MCF 10A (cell line): ENCODE measurements at places on chromosomes 7 and 10. TPM values are rescaled to one million over a fixed set of nuclear protein-coding genes. Genes with fewer than 3 reads are reported as not detected.

The PARP12 gene
- total RNA-seq: 35.0 and 41.4 TPM in 2 replicates

The ST8SIA6 gene
- 0.19 and 0.52 TPM in 2 replicates for total RNA-seq

The TMEM176B gene
- 0.42 TPM in 1 of 2 replicates, not detected in the other for total RNA-seq

The MRC1 gene
- 0.05 TPM in 1 of 2 replicates, not detected in the other for total RNA-seq

The CHRM2 gene
- not detected in 2 replicates for total RNA-seq

The DNAJC12 gene
- 9.5 and 13.8 TPM in 2 replicates for total RNA-seq

The CTNNA3 gene
- 0.02 TPM in 1 of 2 replicates, not detected in the other for total RNA-seq

The C10orf53 gene
- total RNA-seq: not detected in 2 replicates

The HMX2 gene
- total RNA-seq: not detected in 2 replicates

DNA sequence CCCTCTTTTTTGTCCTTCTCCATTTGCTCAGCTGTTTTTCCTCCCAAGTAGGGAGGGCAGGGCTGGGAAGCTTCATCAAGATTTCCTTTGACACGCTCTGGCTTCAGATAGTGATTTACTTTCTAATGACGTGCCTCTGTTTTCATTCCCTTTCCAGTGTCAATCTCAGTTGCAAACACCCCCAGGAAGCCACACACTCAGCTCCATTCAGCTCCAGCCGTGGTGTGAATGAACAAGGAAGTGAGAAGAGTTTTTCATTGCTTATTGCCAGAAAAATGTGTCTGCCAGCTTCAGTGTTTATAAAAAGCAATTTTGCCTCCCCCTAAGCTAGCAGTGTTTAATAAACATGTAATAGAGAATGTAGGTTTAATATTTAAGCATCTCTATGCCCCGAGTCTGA is 108.7 kb upstream of the DPP6 start:
- DNase-seq: no peak

GRCh38 chr10:69612760-69613159 is 17.3 kb upstream of the FAM241B start:
- DNase-seq: no peak

DNA sequence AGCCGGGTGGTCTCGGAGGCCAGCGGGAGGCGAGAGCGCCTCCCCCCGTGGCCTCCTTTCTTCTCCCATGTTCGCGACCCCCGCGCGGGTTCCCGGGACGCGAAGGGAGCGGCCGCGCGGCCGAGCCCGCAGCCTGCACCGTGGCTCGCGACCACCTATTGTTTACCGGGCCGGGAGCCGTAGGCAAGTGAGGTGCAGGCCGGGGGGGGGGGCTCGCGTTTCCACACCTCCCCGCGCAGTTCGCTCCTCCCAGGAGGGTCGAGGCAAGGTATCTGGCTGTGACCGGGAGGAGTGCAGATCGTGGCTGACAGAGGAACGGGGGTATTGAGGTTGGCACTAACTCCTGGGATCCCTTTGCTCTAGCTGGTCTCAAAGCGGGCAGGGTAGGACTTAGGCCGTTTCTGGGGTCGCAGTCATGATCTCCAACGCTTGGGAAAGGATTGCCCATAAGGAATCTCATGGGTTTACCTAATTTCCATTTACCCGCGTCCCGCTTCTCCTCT is 734 bp downstream of the PTPN12 start:
- DNase-seq: peak; percentile 53

- DNase-seq: peak; percentile 90
These were observed 13.2 kb downstream of the ARHGAP19 start for GRCh38 chr10:97279121-97279815.

GRCh38 chr7:40826411-40827221 is 691.8 kb downstream of the SUGCT start:
- DNase-seq: no peak

GRCh38 chr10:28811639-28812349 is 134.5 kb downstream of the BAMBI start:
- DNase-seq: no peak

GRCh38 chr7:7183838-7184463 is 1.6 kb downstream of the C1GALT1 start:
- DNase-seq: no peak

- no peak for DNase-seq
These were observed 193.0 kb downstream of the JCAD start for GRCh38 chr10:29866356-29866755.

GRCh38 chr7:3007696-3008095 is 36.0 kb downstream of the CARD11 start:
- no peak for DNase-seq

DNA sequence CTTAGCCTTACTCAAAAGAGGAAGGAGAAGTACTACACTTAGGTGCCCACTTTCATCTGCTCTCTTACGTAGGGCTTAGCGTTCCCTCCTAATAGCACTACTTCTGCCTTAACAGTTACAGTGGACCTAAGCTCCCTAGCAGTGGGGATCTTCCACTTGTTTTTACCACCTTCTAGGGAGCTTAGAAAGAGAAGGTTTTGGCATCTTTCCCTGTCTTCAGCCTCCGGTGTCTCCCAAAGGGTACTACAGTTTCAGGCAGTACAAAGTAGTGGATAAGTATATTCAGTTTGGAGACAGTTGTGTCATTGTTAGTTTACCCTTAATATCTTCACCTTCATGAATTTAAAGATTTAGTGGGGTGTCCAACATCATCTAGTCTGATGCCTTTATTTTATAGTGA is 14.6 kb downstream of the CHRM2 start:
- no peak for DNase-seq

GRCh38 chr10:102083541-102083940 is 18.4 kb downstream of the HPS6 start:
- no peak for DNase-seq

DNA sequence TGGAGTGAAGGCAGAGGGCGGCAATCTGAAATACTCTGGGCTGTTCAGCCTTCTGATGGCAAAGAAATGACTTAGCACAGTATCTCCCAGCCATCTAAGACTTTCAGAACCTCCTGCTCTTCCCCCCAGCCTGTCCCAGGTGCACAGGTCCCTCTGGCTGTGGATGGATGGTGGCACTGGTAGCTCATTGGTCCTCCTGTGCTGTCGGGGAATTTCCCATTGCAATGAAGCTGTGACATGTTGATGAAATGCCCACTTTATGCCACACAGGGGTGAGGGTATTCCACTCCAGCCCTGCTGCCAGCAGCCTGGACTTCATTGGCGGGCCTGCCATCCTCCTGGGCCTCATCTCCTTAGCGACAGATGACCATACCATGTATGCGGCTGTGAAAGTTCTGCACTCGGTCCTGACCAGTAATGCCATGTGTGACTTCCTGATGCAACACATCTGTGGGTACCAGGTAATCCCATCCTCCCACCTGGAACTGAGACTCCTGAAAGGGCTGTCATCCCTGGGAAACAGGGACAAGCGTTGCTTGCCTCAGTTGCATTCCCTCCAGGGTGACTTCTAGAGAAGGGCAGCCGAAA is 105.9 kb downstream of the WDFY4 start:
- no peak for DNase-seq

DNA sequence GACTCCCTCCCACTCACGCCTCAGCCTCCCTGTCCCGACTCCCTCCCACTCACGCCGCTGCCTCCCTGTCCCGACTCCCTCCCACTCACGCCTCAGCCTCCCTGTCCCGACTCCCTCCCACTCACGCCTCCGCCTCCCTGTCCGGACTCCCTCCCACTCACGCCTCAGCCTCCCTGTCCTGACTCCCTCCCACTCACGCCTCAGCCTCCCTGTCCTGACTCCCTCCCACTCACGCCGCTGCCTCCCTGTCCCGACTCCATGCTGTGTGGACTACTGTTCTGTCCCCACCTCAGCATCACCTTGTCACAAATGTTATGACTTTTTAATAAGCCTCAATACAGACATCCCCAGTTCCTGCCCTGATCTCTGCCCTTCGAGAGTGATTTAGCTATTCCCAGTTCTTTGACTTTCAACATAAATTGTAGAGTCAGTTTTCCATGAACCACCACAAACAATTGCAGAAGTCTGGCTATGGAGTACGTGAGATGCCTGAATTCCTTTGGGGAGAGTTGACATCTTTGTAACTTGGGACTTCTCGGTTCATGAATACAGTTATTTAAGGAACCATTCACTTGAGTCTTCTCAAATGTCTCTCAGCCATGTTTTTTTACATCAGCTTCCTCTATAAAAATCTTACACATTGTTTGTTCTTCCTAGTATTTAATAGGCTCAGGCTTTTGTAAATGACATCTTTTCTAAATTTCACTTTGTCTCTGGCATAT is 71.9 kb downstream of the FOXL3 start:
- no peak for DNase-seq

DNA sequence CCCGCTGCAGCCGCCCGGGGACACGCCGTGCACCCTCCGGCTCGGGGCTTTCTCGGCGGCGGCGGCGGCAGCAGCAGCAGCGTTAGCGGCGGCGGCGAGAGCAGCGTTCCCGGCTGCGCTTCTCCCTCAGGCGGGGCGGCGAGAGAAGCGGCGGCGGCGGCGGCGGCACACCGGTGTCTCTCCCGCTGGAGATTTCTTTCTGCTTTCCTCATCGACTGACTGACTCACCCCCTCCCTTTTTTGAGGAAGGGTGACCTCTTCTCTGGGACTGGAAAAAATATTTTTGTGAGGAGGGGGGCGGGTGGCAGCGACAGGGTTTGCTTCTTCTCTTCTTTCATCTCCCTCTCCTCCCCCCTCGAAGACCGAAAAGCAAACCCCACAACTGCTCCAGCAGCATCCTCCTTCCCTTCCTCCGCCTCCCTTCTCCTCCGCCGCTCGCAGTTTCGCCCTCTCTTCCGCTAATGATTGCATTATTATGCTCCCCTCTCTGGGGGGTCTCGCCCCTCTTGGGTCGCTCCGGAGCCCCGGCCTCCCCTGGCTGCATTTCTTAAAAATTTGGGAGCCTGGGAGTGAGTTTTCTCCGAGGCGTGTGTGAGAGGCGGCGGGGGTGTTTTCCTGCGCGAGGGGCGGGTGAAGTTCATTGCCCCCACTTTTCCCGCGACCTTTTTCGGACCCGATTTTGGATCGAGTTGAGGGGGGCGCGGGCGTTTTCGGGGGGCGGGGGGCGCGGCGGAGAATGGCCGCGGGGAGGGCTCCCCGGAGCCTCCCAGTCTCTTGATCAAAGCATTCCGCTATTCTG is 411 bp downstream of the AUTS2 start:
- no peak for DNase-seq

DNA sequence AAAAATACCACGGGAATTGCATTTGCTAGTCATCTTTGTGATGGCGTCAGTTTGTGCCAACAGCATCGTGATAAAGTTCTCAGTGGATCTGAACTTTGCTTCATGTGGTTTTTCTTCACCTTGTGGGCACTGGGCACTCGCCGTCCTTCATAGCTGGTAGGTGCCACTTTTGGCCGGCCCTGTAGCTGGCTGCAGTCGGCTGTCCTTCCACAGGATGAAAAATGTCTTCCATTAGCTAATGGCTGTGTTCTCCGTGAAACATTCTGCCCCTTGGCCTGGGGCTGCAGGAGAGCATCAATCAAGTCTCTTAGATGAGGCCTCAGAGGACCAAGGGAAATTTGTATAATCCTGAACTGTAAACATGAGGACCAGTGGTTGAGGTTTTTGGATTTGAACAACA is 145.3 kb downstream of the DYNC1I1 start:
- no peak for DNase-seq

DNA sequence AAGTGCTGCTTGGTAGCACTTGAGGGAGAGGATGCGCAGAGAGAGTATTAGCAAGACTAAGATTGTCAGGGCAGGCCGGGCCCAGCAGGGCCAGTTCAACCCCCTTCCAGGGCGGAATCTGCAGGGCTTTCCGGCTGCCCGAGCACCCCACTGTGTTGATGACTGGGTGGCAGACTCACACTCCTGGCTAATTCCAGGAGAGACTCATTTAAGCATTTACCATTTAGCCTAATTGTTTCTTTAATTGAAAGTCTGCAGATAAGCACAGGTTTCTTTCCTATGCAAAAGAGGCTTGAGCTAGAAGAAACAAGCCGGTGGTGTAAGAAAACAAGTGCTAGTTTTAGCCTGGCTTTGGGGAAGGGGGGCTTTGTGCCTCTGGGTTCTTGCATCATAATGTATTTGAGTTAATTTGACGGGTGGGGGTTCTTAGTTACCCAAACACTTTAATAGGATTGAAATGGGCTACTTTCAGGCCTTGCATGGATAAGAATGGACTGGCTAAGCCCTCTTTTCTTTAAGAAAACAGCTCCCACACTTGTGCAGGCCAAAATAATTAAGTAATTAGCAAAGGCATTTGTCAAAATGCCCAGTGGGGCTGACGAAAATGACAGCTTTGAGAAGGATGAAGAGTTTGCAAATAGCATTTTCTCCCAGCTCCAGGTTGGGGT is 201.3 kb downstream of the MYOF start:
- DNase-seq: no peak

GRCh38 chr10:112585960-112586359 is 138.9 kb downstream of the VTI1A start:
- DNase-seq: no peak

- peak; percentile 14 for DNase-seq
These were observed 76.9 kb downstream of the SNX10 start for GRCh38 chr7:26368542-26368941.

DNA sequence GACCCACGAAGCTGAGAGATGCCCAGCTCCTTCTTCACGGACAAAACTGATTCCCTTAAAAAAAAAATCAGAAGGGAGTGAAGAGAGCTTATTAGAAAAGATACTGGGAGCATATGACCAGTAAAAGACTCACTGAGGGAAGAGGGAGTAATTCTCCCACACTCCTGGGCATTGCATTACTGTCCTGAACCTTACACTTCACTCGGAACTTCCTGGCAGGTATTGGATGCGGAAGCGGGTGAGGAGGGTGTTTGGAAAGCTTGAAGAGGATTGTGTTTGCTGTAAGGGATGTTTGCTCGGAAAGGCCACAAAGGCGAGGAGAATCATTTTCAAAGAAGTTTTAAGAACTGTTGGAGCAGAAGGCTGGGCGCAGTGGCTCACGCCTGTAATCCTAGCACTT is 375 bp downstream of the HKDC1 start:
- DNase-seq: no peak

- no peak for DNase-seq
These were observed 190.6 kb downstream of the EBF3 start for GRCh38 chr10:129773359-129773990.

- no peak for DNase-seq
These were observed 53.5 kb downstream of the EPDR1 start for GRCh38 chr7:37973915-37974314.

GRCh38 chr7:135946289-135947055 is 30.7 kb downstream of the MTPN start:
- DNase-seq: no peak

DNA sequence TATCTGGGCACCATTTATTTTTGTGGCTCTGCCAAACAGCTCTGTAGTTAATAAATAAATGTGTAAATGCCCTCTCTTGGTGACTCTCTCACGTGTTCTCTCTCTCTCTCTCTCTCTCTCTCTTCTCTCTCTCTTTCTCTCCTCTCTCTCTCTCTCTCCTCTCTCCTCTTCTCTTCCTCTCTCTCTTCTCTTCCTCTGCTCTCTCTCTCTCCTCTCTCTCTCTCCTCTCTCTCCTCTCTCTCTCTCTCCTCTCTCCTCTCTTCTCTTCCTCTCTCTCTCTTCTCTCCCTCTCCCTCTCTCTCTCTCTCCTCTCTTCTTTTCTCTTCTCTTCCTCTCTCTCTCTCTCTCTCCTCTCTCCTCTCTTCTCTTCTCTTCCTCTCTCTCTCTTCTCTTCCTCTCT is 145.8 kb upstream of the TMEM72 start:
- DNase-seq: no peak

DNA sequence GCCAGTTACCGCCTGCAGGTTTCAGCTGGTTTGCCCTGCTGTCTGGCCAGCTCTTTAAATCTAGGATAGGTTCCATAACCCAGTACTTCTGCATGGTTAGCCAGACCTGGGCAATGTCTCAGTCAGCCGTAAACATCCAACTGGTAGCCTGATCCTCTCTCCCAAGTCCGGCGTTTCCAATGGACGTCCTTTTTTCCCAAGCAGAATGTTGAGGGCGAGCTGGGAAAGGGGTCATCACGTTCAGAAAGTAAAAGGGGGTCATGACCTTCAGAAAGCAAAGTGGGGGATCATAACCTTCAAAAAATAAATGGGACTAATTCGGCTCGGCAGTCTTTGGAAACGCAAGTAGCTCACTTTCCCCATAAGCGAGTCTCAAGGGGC is 430 bp downstream of the PON3 start:
- DNase-seq: no peak
